A549 (cell line): ENCODE measurements at places on chromosomes 3 and 15.

- peak; percentile 80 for DNase-seq
These were observed 564.0 kb upstream of the TGFBR2 start for GRCh38 chr3:30042274-30042859.

- DNase-seq, result peak; percentile 42
These were observed 131.6 kb downstream of the NLGN1 start for GRCh38 chr3:173529062-173529711.

DNA sequence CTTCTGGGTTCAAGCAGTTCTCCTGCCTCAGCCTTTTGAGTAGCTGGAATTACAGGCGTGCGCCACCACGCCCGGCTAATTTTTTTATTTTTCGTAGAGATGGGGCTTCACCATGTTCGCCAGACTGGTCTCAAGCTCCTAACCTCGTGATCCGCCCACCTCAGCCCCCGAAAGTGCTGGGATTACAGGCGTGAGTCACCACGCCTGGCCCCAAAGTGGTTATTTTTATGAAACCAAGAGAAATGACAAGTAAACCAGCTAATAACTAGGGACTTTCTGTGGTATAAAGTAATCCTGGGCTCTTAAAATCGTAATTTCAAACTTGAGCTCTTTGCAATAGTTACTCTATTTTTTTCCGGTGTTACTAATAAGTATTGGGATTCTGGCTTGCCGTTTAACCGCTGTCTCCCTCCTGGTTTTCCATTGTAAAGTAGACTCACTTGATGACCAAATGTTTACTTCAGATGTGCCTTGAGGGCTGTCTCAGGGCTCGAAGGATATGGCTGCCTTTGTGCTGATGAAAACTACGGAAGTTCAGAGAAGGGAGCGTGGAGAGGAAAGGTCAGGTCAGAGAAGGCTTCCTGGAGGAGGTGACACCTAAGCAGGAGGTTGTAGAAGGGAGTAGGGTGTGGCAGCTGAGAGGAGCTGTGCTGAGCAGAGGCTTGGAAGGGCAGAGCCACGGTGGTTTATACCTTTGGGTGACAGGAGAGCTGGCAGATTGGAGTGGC, 4.2 kb downstream of the ZSCAN2 start:
- DNase-seq, result no peak

DNA sequence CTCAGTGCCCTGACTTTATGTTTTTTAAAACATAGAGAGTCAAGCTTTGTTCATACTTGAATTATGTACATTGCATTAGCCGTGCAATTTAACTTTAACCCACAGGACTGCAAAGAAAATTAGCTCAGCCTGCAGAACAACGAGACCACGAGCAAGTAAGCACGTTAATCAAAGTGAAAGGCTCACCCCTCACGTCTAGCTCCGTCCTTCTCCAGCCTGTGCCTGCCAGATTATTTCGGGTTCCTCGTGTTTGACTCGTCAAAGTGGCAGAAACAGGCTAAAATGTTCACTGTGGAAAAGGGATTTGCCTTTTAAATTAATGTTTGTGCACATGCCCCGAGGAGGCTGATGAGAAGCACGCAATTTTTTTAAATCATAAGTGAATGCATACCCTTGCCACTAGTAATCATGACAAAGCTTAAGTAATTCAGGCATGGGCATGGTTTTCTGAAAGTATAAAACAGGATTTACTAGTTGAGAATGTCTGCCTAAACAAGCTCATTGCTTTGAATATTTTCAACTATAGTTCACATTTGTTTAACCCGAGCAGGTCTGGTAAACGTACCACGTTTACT, 15.3 kb downstream of the ZBTB38 start:
- no peak for DNase-seq

GRCh38 chr3:25594007-25594502, 70.7 kb downstream of the TOP2B start:
- DNase-seq, result peak; percentile 69

- no peak for DNase-seq
These were observed 449.6 kb downstream of the MECOM start for GRCh38 chr3:169213956-169214355.

DNA sequence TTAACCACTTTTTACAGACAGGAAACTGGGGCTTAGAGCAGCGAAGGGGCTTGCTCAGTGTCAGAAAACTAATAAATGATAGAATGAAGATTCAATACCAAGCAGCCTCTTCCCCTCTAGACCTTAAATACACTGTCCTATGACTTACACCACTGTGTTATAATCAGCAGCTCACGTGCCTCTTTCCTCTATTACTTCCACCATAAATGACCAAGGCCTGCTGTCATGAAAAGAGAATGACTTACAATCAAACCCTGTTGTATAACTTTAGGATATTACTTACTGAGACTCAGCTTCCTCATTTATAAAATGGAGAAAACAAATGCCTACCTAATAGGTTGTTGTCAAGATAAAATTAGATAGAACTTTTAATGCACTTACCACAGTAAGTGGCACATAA, 11.6 kb downstream of the FMN1 start:
- no peak for DNase-seq

DNA sequence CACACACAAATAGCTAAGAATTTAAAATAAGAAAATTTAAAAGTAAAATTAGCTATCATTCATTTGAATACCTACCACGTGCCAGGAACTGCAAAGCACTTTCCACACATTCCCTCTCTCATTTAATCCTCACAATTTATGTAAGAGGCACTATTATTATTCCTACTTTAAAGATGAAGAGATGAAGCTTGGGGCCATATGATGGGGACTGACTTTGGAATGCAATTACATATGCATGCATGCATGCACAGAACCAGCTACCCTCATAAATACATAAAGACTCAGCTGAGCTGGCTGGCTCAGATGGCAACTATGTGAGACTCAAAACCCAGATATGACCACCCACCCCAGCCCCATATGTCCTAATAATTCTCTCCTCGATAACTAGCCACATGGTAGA, 31.7 kb upstream of the THUMPD3 start:
- no peak for DNase-seq
